ENCODE measurements at places on chromosomes 12 and 14.

GRCh38 chr12:43241986-43242385 is 310.0 kb downstream of the ADAMTS20 start:
- DNase-seq, result no peak

GRCh38 chr14:36479344-36479743 is 40.7 kb downstream of the NKX2-1 start:
- DNase-seq, result no peak

- no peak for DNase-seq
These were observed 4.5 kb downstream of the SUPT16H start for GRCh38 chr14:21379338-21379737.

- no peak for DNase-seq
These were observed 1218.9 kb upstream of the TMEM132C start for GRCh38 chr12:127048057-127048456.

DNA sequence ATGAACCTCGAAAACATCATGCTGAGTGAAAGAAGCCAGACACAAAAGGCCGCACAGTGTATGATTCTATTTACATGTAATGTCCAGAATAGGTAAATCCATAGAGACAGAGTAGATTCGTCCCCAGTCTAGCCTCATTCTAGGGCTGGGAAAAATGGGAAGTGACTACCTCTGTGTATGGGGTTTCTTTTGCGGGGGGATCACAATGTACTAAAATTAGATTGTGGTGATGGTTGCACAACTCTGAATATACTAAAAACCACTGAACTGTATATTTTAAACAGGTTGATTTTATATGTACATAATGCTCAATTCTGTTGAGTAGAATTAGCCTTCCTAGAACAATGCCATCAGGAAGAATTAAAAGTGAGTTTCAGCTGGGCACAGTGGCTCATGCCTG is 6.3 kb upstream of the RILPL2 start:
- no peak for DNase-seq

- DNase-seq, result no peak
These were observed 2.4 kb downstream of the EMP1 start for GRCh38 chr12:13198876-13199275.

DNA sequence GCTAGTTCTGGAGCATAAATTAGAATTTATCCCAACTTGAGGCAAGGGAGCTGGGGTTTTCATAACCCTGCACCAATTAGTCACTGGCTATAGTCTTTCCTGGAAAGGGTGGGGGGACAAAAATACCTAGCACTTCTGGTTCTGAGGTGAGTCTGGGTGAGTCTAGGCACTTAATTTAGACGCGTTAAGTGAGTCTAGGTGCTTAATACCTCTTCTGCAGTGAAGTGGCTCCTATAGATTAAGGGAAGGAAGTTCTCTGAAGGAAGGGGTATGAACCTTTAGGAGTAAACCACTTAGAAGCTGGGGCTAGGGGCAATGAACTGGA is 251.7 kb downstream of the EFCAB11 start:
- DNase-seq, result no peak

- no peak for DNase-seq
These were observed 98.1 kb upstream of the VRK1 start for GRCh38 chr14:96698960-96699539.

GRCh38 chr12:118645219-118645618 is 268.9 kb downstream of the SUDS3 start:
- no peak for DNase-seq

- DNase-seq, result no peak
These were observed 184.6 kb upstream of the TMEM260 start for GRCh38 chr14:56394826-56395530.

DNA sequence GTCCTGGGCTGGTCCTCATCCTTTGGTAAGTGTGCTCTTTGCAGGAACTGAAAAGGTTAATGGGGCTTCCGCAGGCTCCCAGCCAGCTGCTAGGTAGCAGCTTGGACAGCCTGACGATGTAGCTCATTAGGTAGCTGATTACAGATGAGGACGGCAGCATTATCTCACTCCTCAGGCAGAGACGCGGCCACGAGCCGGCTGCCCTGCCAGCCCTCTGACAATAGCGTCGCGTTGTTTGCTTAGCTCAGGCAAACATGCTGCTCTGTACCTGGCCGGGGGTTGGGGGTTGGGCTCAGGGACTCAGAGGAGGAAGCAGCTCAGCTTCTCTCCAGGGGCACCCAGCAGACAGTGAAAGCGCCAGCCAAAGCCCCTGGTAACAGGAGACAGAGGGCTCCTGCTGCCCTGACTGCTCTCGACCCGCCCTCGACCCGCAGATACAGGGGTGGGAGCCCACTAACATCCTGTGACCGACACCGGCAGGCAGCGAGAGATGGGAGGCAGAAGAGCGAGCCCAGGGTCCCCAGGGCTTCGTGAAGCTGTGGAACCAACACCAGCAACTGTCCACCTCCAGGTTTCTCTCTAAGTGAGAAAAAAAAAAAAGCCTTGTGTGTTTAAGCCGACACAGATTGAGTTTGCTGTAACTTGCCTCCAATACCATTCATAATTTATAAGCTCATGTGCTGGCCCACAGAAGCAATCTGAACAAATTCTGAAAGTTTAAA is 53.4 kb upstream of the DLK1 start:
- no peak for DNase-seq

DNA sequence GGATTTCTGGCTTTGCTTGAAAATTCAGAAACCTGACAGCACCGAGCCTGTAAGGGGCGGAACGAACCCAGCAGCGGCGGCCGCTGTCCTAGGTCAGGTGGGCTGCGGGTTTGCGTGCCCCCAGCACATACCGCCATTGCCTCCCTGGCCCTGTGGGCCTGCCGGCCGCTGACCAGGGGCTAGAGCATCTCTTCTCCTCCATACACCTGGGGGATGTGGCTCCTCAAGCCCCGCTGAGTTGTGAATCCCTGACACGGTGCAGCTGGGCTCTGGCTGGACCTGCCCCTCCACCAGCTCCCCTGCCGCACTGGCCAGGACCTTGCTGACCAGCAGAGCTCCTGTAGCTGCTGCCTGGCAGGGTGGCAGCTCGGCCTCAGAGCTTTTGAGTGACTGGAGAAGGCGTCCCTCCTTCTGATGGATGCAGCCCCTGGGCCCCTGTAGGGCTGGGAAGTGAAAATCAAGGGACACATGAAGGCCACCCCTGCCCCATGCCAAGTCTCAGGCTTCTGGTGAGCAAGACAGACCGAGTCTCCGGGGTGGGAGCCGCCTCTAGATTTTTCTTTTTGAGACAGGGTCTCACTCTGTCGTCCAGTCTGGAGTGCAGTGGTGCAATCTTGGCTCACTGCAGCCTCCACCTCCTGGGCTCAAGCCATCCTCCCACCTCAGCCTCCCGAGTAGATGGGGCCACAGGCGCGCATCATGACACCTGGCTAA is 184.9 kb upstream of the SFSWAP start:
- no peak for DNase-seq

- DNase-seq, result no peak
These were observed 17.1 kb upstream of the SLC6A12 start for GRCh38 chr12:230925-231671.

- DNase-seq, result no peak
These were observed 1927.9 kb upstream of the SEL1L start for GRCh38 chr14:83461521-83461920.

GRCh38 chr12:120971299-120972180 is 6.8 kb upstream of the HNF1A start:
- no peak for DNase-seq

DNA sequence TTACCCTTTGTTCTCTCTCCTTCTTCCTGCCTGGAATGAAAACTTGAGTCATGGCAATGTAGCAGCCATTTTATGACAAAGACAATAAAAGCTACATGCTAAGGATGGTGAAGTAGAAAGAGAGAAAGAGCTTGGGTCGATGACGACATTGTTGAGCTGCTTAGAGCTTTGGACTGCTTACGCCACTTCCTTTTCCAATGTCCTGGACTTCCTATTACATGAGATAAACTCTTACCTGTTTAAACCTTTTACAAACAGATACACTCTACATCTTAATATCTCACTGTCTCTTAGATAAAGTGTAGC is 70.1 kb downstream of the PEBP1 start:
- DNase-seq, result no peak

DNA sequence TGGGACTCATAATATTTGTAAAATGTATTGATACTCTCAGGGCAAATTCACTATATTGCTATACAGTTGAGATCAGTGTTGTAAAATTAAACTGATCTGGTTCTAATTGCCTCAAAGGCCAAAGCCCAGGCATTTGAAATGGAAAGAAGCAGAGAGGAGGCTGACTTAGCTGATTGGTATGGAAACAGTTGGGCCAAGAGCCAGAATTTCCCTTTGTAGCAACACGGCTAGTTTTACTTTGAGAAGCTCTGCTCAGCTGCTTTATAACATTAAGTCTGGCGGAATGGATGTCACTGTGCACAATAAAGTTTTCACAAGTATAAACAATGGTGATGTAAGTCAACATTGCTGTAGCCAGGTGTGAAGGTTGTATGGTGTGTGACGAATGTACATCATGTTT is 186.4 kb downstream of the MSRB3 start:
- DNase-seq, result no peak

DNA sequence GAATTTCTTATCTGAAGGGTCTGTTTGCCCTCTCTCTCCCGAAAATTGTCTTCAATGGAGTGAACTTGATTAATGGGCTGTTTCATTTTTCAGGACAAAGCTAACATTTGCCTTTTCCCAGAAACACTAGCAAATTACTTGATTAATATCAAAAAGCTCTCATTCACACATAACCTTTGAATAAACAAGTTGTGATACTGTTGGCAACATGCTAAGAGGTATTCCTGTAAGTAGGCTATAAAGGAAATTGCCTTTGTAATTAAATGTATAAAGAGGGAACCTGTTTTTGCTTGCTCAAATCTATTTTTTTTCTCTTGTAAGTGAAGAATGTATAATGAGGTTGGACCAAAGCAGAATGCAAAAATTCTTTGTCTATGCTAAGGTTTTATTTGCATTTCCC is 457.2 kb downstream of the TMTC2 start:
- no peak for DNase-seq

DNA sequence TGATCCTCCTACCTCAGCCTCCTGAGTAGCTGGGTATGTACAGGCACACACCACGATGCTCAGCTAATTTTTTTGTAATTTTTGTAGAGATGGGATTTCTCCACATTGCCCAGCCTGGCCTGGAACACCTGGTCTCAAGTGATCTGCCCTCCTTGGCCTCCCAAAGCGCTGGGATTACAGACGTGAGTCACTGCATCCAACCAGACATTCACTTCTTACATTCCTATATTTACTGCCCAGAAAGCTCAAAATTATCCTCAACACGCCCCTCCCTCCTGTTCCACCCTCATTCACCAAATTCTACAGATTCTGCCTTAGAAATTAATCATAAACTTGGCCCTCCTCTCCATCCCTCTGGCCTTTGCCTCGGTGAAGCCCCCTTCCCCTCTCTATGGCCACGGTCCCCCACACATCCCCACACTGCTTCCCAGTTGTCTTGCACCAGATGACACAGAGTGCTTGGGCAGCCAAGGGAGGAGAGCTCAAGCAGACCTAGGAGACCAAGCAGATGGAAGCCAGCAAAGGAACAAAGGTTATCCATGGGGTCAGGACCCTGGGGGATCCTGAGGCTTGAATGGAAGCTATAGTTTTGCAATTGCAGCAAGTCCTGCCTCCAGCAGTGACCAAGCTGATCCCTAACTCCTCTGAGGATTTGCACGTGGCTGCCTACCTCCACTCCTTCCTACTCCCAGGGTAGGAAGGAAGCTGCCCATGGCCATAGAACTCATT is 213.2 kb upstream of the FOXN3 start:
- no peak for DNase-seq

DNA sequence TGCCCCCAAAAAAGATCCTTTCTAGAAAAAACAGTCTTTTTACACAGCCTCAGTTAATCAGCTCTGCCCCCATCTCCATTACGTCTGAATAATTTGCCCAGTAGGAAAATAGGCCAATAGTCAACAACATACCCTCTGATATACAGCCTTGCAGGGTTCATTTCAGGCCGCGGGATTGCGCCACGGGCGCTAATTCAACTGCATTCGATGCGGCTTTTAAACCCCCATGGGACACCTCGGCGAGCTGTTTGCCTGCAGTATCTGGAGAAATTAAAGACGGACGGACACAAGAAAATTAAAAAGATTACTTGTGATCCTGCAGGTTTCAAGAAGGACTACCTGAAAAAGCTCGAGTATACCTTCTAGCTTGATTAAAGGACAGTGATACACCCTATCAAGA is 36.1 kb downstream of the ERP29 start:
- DNase-seq, result no peak

DNA sequence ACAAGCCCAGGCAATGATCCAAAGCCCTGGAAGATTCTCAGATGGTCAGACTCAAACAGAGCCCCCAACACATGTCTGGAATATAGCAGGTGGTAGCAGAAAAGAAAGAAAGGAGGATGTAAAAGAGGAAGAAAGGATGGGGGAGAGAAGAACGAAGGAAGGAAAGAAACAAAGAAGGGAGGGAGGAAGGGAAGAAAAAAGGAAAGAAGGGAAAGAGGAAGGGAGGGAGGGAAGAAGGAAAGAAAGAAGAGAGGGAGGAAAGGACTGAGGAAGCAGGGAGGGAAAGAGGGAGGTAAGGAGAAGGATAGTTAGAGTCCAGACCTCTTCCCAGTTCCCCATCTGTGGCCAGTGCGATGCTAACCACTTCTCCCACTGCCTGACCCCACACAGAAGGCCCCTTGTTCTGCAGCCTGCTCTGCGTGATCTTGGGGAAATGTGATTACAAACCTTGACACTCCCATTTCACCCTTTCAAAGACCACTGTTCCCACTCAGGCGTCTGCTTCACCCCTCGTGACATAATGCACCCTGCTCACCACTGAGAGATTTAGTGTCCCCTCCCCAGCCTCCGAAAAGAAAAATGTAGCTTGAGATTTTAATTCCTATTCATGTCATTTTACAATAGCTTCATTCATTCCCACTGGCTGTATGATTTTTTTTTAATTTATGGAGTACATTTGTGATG is 357.9 kb downstream of the BCL11B start:
- no peak for DNase-seq

DNA sequence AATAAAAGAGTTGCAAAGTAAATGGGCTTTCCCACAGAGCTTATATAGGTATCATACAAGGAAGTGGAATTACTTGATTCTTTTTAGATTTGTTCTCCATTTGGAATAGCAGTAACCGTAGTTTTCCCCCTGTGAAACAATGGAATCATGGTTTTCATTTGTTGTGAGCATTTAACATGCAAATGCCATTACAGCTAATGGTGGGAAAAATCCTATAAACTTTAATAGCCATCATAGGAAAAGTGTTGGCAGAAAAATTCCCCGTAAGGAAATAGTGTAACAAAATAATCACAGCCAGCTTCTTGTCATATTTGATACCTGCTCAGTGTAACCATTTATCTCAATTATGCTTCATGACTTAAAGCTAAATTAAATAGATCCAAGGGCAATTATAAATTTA is 95.3 kb downstream of the TPH2 start:
- DNase-seq, result no peak

- DNase-seq, result no peak
These were observed 6.6 kb downstream of the PLBD1 start for GRCh38 chr12:14560904-14561574.

All from activated naive CD8-positive, alpha-beta T cell treated with anti-CD3 and anti-CD28 coated beads, Interleukin-2, amount 50 U/mL, for 16 hours (primary cell).